ENCODE measurements at places on chromosomes 4 and X. TPM values are rescaled to one million over a fixed set of nuclear protein-coding genes. Genes with fewer than 3 reads are reported as not detected.

CT45A1 gene
- not detected for total RNA-seq

CXXC4 gene
- not detected for total RNA-seq

SRPX2 gene
- not detected for total RNA-seq

RPA4 gene
- 0.37 TPM for total RNA-seq

MAGEA1 gene
- not detected for total RNA-seq

CRMP1 gene
- not detected for total RNA-seq

SPACA5 gene
- not detected for total RNA-seq

NEUROG2 gene
- total RNA-seq: not detected

CXorf49 gene
- not detected for total RNA-seq

IQSEC2 gene
- 0.48 TPM for total RNA-seq

DNA sequence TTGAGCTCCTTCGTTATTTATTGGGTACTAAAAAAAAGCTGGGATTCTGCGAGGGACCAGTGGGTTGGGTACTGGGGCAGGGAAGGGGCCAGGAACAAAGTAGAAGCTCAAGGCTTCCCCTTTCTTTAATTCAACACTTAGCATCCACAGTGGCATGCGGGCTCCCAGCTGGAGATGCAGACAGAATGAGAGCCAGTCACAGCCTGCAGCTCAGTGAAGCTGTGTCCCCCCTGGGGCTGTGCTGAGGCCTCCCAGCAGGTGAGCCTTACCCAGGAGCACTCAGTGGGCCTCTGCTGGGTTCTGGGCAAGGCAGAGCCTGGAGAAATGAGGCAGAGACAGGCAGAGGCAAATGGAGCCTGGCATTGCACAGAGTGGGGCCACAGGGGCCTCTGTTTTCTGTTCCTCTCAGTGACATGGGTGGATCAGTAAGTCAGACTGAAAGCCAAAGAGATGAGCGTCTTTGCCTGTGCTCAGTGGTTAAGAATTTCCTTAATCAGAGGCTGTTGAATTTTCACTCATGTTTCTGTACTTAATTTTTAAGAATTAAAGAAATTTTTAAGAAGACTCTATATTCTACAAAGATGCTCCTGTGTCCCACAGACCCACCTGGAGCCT lies 181.4 kb upstream of the RBPJ start:
- peaks cover 8% of the 10 kb centered on the region for H3K4me1 ChIP-seq
- no peaks in the 10 kb centered on the region for H3K27me3 ChIP-seq
- H3K4me3 ChIP-seq: no peak overlapping the region
- no peak overlapping the region for H3K27ac ChIP-seq
- no peaks in the 10 kb centered on the region for H3K36me3 ChIP-seq

- H3K27me3 ChIP-seq: peaks cover 83% of the 10 kb centered on the region
- no peak overlapping the region for H3K4me3 ChIP-seq
- peaks cover 3% of the 10 kb centered on the region for H3K36me3 ChIP-seq
- no peak overlapping the region for H3K27ac ChIP-seq
- DNase-seq: no peak
Measured at GRCh38 chr4:41750626-41751448, 2.3 kb upstream of the PHOX2B start.

DNA sequence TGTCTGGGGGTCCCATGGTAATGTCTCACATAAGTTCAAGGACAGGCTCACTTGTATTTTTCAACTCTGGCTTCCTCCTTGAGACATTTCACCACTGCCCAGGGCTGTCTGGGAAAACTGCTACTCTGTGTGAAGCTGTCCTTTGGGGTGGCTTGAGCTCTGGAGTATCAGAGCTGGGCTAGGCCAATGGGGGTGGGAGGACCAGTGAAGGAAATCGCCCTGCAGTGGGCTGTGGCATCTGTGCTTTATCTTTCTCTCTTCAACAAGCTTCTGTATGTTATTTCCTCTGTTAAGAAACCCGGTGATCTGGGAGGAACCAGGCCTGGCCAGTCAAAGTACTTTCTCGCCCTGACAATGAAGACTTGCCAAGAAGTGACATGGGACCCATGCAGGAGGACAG lies 87.4 kb downstream of the SMIM20 start:
- H3K4me1 ChIP-seq: no peaks in the 10 kb centered on the region
- no peak overlapping the region for H3K27ac ChIP-seq
- peaks cover 8% of the 10 kb centered on the region for H3K27me3 ChIP-seq

DNA sequence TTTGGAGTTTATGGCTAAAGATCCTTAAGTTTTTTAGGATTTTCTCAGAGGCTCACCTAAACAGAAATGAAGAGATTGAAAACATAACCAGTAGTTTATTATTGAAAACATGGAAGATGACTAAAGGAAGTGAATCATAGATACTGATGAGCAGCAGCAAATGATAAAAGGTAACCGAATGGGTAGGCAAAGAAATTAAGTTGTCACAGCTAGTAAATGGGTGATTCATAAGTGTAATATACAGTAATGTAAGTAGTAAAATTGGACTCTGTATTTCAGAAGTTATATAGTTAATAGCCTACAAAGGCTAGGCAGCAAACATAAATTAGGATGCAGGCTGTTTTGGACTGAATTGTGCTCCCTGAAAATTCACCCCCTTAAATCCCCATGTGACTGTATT lies 59.0 kb upstream of the ADGRA3 start:
- no peak for DNase-seq
- no peaks in the 10 kb centered on the region for H3K27me3 ChIP-seq
- H3K36me3 ChIP-seq: peaks cover 4% of the 10 kb centered on the region
- no peak overlapping the region for H3K27ac ChIP-seq
- no peak overlapping the region for H3K4me3 ChIP-seq
- peaks cover 10% of the 10 kb centered on the region for H3K4me1 ChIP-seq

DNA sequence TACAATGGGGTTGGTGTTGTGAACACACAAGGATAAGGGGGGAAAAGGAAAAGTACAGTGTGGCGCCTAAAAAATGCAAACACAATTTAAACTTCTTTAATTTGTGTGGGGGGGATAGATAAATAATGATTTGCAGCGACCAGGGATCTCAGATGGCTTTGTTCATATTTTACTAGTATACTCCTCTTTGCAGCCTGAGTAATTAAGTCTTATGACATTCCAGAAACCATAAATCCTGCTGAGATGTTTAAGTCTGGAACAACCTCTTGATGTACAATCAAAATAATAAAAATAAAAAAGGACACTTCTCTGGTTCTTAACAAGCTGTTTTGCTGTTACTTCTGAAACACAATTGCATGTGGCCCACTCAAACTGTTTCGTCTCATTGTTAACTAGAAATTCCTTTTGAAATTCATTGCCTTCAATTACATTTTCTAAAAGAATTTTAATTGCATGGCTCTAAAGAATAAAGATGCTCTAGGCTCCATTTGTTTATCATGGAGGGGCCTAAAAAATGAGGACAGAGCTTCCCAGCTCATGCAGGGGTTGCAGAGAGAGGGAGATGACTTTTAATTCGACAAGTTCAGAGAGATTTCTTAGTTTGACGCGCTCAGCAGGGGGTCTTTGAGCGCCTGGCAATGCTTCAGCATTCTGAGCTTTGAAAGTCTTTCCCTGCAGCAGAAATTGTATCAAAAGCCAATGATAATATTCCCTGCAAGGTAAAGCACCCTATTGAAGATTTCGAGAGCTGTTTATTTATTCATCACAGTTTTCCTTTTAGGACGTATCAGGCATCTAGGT lies 892.4 kb upstream of the TENM3 start:
- DNase-seq: no peak
- H3K4me3 ChIP-seq: no peak overlapping the region
- no peaks in the 10 kb centered on the region for H3K4me1 ChIP-seq
- no peak overlapping the region for H3K27ac ChIP-seq
- no peaks in the 10 kb centered on the region for H3K36me3 ChIP-seq

- peaks cover 11% of the 10 kb centered on the region for H3K36me3 ChIP-seq
- no peaks in the 10 kb centered on the region for H3K4me1 ChIP-seq
- no peak overlapping the region for H3K4me3 ChIP-seq
- H3K27me3 ChIP-seq: no peaks in the 10 kb centered on the region
Measured at GRCh38 chr4:22410645-22411247, 105.1 kb downstream of the ADGRA3 start.

GRCh38 chr4:74197080-74197479 lies 39.2 kb downstream of the MTHFD2L start:
- H3K27me3 ChIP-seq: no peaks in the 10 kb centered on the region
- no peak overlapping the region for H3K27ac ChIP-seq
- peaks cover 7% of the 10 kb centered on the region for H3K4me1 ChIP-seq

- no peak for DNase-seq
- H3K27me3 ChIP-seq: no peaks in the 10 kb centered on the region
- no peaks in the 10 kb centered on the region for H3K4me1 ChIP-seq
- no peak overlapping the region for H3K27ac ChIP-seq
- no peaks in the 10 kb centered on the region for H3K36me3 ChIP-seq
Measured at GRCh38 chrX:24377911-24378468, 17.6 kb downstream of the SUPT20HL1 start.

DNA sequence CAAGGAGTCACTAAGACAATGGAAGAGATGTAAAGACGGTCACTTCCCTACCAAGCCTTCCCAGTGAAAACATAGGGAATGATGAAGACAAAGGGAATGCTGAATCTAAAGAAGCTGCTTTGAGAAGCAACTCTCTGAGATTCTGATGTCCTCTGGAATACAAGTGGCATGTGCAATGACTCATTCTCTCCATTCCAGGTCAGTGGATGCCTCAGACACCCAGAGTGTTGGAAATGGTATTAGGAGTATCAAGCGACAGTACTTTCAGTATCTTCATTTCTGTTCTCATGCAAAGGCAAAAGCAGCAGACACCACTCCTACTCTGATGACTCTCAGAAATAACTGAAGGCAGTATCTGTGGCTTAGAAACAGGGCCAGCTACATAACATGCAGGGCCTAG lies 102.6 kb downstream of the FSTL5 start:
- H3K4me1 ChIP-seq: no peaks in the 10 kb centered on the region
- H3K27ac ChIP-seq: no peak overlapping the region
- no peak for DNase-seq
- no peaks in the 10 kb centered on the region for H3K27me3 ChIP-seq

DNA sequence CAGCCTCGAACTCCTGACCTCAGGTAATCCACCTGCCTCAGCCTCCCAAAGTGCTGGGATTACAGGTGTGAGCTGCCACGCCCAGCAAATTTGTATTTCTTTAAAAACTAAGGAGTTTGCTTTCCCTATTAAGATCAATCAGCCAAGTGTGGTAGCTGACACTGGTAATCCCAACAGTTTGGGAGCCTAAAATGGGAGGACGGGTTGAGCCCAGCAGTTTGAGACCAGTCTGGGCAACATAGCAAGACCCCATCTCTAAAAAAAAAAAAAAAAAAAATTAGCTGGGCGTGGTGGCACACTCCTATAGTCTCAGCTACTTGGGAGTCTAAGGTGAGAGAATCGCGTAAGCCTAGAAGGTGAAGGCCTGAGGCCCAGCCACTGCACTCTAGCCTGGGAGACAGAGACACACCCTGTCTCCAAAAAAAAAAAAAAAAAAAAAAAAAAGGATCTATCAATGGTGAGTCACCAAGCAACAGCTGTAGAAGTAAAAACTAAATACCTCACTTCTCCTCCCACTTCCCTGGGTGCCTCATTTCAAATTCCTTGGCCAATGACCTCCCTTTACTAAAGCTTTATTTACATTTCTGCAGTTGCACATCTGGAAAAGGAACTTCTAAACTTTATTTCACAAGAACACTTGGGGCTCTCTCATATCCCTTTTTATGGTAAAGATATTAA lies 54.5 kb downstream of the LDB2 start:
- H3K36me3 ChIP-seq: no peaks in the 10 kb centered on the region
- DNase-seq: no peak
- H3K4me3 ChIP-seq: no peak overlapping the region
- no peaks in the 10 kb centered on the region for H3K27me3 ChIP-seq
- no peak overlapping the region for H3K27ac ChIP-seq
- H3K4me1 ChIP-seq: no peaks in the 10 kb centered on the region

DNA sequence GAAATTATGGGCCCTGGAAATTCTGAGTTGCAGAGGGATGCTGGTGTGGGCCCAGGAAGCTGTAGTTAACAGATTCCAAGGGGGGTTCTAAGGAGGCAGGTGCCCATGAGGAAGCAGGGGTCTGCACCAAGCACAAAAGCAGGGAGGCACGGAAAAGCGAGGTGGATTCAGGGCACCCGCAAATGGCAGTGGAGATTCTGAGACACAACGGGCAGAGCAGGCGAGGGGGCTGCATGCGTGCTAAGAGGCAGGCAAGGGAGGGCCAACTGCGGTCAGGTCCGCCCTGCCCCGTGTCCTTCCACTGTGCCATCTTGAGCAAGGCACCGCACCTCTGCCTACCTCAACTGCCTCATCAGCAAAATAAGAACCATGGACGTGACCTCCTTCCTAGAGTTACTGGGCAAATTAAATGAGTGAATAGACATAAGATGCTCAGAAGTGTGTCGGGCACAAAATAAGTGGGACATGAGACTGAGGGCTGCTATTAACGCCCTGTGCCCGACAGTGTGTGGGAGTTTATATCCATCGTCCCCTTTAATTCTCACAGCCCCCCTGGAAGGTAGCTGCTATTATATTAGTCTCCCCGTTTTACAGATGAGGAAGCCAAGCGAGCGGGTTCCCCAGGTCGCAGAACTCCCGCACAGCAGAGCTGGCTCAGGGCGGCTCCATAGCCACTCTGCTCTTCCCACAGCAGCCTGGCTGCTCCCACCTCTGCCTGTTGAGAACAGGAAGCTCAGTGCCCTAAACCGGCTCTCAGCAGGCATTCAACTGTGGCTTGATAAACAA lies 67.6 kb downstream of the PPP2R2C start:
- peaks cover 40% of the 10 kb centered on the region for H3K27me3 ChIP-seq
- no peak overlapping the region for H3K4me3 ChIP-seq
- H3K4me1 ChIP-seq: no peaks in the 10 kb centered on the region
- H3K27ac ChIP-seq: no peak overlapping the region

DNA sequence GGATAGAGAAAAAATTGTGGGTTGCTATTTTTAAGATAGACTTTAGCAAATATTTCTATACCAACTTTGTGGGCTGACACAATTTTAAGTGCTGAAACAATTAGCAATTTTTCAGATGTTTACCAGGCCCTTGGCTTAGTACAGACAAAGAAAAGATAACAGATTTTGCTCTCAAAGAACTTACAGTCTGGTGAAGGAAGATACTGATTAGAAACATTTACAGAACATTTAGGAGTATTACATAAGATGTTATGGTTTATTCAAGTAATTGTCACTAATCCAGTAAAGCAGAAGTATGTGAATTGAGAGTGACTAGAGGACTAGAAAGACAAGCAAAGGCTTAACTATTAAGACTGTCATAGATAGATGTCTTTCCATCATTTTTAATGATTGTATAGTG lies 35.3 kb upstream of the NDUFC1 start:
- H3K36me3 ChIP-seq: peaks cover 29% of the 10 kb centered on the region
- peaks cover 21% of the 10 kb centered on the region for H3K4me1 ChIP-seq
- H3K27ac ChIP-seq: no peak overlapping the region
- no peaks in the 10 kb centered on the region for H3K27me3 ChIP-seq
- no peak overlapping the region for H3K4me3 ChIP-seq

Measured in activated naive CD4-positive, alpha-beta T cell treated with anti-CD3 and anti-CD28 coated beads for 36 hours (primary cell).